ENCODE measurements at places on chromosomes 3 and 15.

GRCh38 chr3:14410503-14411165 lies 8.2 kb downstream of the SLC6A6 start:
- DNase-seq = no peak

- no peak for DNase-seq
Observed at GRCh38 chr3:43872901-43873300, 182.2 kb downstream of the ABHD5 start.

- DNase-seq = no peak
Observed at GRCh38 chr15:66149871-66150270, 103.7 kb downstream of the MEGF11 start.

- no peak for DNase-seq
Observed at GRCh38 chr3:184315543-184315867, 1.1 kb downstream of the EIF4G1 start.

- no peak for DNase-seq
Observed at GRCh38 chr3:144677103-144677502, 705.5 kb downstream of the DIPK2A start.

DNA sequence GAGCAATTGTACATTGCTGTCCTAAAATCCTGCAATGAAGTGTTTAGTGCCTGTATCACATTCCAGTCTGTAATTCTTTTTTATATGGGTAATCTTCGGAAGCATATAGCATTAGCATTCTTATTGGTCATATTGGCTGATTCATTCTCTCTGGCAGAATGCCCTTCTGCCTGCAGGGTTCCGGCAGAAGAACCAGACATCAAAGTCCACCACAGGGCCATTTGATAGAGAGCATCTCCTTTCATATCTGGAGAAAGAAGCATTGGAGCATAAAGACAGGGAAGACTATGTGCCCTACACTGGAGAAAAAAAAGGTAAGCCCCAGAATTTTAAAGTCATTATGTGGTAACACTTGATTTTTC lies 39.6 kb downstream of the TMOD3 start:
- no peak for DNase-seq

DNA sequence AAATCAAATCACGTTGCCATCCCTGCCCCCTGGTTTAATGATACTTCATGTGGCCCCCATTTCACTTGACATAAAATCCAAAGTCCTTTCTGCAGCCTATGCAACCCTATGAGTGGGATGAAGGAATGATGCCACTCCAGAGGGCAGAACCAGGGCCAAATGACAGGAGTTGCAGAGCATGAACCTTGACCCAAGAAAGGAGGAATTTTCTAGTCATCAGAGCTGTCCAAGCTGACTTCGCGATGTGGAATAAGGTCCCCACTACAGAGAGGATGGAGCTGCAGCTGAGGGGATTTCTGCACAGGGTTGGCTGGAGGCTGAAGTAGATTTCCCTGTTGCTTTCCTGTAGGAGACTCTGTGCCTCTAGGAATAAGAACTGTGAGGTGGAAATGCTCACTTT lies 15.8 kb upstream of the EPHB3 start:
- no peak for DNase-seq

DNA sequence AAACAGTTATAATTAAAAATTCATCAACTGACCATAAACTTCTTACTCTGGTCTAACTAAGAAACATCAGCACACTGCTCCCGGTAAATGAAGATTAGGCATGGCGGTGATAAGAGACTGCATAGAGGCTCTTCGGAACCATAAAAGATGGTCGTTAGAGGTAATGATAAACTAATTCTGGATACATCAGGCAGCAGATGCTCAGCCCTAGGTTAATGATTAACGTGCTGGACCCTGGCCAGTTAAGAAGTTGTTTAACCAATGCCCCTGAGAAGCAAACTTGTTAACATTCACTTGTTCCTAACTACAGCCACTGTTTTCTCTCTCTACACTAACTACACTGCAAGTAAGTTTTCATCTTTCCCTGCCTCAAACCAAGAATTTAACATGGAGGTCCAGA lies 111.5 kb downstream of the PDZRN3 start:
- no peak for DNase-seq

- no peak for DNase-seq
Observed at GRCh38 chr3:131151-131888, 65.2 kb upstream of the CHL1 start.

GRCh38 chr3:15812183-15812582 lies 14.4 kb upstream of the ANKRD28 start:
- no peak for DNase-seq

DNA sequence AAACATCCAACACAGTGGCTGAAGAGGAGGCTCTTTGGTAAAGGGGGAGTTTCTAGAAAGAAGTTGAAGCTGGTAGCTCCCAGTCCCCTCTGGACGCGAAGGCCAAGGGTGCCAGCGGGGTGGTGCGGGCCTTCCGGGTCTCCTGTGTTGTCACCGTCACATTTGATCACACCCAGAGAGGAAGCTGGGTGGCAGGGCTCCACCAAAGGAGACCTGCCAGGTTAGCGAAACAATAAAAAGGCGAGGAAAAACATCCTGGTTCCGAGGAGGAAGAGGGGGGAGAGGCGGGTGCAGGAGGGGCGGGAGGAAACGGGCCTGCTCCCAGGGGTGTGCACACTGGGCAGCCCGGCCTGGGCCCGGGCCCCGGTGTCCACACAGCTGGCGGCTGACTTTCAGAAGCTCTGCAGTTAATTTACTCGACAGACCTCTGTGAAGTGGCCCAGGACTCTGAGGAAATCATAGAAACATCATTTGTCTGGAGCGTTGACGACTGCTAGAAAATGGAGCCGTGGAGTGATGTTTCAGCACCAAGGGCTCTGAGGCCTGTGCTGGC lies 12.1 kb downstream of the HEG1 start:
- no peak for DNase-seq

GRCh38 chr3:147900851-147901250 lies 491.7 kb downstream of the ZIC1 start:
- no peak for DNase-seq

DNA sequence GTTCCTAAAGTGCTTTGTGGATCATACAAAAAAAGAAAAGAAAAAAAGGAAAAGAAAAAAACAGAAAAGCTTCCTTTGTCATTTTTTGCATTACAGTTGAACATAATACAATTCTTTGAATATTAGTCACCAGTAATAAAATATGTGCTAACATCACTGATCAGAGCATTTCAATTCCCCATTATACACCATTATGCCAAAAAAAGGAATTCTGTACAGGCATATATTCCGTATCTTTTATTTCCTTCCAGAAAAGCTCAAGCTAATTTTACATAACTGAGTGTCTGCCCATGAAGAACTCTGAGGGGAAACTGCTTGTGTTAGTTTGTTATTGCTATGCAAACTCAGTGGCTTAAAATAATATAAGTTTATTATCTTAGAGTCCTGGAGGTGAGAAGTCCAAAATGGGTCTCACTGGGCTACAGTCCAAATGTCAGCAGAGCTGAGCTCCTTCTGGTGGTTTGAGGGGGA lies 377.9 kb downstream of the GAP43 start:
- DNase-seq = no peak

GRCh38 chr15:75204340-75205063 lies 2.8 kb downstream of the C15orf39 start:
- peak; percentile 88 for DNase-seq

DNA sequence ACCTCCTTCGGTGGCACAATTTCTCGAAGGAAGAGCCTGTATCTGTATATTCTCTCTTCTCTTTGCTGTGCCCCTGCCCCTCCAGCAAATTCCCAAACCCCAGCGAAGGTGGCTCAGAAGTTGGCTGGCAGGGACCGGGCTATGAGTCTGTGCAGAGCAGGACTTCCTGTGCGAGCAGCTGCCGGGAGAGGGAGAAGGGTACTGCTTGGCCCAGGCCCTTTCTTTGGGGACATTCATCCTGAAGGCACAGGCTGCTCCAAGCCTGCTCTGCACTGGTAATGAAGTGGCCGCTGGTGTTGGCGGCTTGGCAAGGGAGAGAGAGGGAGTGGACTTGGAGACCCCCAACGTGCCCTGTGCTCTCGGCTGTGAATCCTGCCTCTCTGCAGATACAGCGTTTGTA lies 1.5 kb downstream of the SLC6A11 start:
- no peak for DNase-seq

DNA sequence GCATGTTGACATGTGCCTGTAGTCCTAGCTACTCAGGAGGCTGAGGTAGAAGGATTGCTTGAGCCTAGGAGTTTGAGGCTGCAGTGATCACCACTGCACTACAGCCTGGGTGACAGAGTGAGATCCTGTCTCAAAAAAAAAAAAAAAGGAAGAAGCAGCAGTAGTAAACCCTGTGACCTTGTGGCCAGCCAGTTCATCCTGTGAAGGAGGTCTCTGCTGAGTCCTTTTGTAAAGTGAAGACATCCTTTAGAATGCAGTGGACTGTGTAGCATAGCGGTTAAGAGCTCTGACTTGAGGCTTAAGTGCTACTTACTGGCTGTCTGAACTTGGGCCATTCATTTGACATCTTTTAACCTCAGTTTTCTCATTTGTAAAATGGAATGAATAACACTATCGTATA lies 8.3 kb downstream of the EXOSC7 start:
- DNase-seq = no peak

- DNase-seq = no peak
Observed at GRCh38 chr3:150699068-150699639, 4.6 kb downstream of the ERICH6 start.

DNA sequence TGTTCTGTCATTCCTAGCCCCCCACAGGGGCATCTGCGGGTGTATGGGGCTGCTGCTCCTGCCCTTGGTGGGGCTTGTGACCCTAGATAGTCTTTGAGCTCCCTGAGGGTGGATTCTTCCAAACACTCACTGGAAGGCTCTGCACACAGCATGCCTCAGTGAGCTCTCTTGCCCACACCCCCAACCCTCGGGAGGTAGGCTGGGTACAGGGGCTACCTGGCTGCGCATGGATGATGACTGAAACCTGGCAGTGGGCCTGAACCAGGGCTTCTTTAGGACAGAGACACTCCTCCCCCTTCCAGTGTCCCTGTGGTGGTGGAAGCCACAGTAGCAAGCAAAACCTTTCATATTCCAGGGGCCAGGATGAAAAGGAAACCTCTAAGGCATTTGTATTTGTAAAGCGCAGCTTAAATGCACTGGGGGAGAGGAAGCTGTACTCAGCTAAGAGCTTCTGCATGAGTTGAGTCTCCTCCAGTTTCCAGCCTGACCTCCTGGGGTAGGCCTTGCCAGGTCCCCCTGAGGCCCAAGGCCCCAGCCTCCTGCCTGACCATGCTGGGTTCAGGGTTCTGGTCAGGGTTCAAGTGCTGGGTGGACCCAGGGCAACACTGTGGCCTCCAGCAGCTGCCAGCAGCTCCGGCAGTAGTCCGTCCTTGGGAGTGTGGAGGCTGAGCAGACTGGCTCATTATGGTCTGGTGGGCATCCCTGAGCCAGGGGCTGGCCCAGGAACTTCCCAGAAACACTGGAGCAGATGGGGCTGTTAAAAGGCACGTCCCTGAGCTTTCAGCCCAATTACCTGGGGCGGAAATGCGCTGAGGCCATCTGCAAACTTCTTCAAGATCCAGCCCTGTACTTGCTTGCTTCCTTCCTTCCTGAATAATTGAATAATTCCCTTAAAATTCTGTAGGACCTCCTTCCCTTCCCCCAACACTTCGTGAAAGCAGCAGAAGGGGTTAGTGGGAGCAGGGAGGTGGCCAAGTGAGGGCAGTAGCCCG lies 89.7 kb downstream of the HMG20A start:
- DNase-seq = no peak

GRCh38 chr3:79233431-79234060 lies 534.3 kb downstream of the ROBO1 start:
- DNase-seq = no peak

GRCh38 chr15:63349156-63349555 lies 32.5 kb downstream of the CA12 start:
- no peak for DNase-seq

DNA sequence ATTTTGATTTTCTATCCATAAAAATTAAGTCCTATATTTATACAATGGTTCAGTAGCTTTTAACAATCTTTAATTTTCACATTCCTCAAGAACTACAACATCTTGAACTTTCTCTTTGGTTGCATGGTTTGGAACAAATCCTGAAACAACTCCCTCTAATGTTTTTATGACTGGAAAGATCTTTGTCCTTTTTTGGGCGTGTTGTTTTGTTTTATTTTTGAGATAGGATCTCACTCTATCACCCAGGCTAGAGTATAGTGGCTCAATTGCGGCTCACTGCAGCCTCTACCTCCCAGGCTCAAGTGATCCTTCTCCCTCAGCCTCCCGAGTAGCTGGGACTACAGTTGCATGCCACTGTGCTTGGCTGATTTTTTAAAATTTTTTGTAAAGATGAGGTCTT lies 4.0 kb downstream of the STX19 start:
- DNase-seq = no peak

All from nephron progenitor cell (in vitro differentiated cells).